ENCODE measurements at places on chromosomes 6 and 20.

DNA sequence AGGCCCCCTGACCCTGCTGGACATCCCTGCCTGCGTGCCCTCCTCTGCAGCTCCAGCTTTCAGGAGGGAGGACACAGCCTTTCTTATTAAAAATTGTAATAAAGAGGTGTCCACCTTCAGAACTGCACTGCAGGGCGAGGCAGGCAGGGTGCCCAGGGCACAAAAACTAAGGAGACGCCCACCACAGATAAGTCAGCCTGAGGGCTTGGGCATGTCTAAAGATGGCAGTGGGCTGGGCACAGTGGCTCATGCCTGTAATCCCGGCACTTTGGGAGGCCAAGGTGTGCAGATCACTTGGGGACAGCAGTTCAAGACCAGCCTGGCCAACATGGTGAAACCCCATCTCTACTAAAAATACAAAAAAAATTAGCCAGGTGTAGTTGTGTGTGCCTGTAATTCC is 7.0 kb upstream of the C20orf144 start:
- DNase-seq, result no peak

GRCh38 chr6:150991487-150991886 is 126.0 kb downstream of the MTHFD1L start:
- no peak for DNase-seq

- DNase-seq, result no peak
Observed at GRCh38 chr20:37846573-37846972, 56.4 kb upstream of the VSTM2L start.

DNA sequence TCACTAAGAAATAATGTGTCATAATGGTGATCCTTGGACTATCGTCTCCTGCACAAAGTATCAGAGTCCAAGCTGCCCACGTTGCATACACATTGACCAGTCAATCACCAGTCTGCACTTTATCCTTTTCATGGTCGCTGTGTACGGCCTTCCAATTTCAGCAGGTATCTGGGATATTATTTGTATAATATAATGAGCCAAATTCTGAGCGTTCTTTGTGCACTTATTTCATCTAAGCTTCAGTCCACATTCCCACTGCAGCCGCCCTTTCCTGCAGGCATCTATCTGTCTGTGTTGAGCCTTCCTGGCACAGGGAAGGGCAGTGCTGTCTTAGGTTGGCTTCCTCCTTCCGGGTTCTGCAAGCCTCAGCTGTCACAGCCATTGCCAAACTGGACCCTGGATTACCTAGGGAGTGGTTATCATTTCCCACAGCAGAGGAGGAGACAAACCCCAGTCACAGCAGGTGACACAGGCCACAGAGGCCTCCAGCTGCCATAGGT is 174.3 kb downstream of the TTLL2 start:
- no peak for DNase-seq

- no peak for DNase-seq
Observed at GRCh38 chr6:109381061-109381746, 1.1 kb downstream of the CD164 start.

GRCh38 chr20:52539891-52540290 is 348.3 kb upstream of the ZFP64 start:
- no peak for DNase-seq

DNA sequence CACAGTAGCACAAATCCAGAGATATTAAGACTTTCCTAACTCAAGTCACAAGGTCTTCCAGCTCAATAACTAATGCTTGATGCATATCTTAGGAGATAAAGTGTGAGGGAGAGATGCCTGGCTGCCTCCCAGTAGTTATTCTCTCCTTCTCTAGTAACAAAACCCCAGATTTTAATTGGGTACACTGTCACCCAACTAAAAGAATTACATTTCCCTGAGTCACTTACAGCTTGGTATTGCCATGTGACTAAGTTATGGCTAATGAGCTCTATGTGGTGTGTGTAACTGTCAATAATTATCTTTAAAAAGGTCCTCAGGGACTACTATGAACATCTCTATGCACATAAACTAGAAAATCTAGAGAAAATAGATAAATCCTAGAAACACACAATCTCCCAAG is 32.0 kb downstream of the KIF6 start:
- no peak for DNase-seq

DNA sequence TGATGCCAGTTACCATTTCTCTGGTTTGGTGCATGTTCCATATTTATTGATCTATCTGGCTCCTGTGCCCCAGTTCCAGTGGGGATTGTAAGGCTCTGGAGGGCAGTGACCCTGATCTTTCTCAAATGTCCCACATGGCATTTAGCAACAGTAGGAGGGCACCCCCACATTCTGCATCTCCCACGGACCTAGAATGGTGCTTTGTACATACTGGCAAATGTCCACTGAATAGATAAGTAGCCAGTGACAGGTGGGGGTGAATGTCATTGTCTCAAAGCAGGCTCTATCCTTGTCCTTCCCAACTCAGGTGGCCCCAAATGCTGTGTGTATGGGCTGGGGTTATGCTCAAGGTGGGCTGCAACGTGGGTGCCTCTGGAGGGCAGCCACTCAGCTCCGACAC is 84.2 kb downstream of the TMEM242 start:
- no peak for DNase-seq

DNA sequence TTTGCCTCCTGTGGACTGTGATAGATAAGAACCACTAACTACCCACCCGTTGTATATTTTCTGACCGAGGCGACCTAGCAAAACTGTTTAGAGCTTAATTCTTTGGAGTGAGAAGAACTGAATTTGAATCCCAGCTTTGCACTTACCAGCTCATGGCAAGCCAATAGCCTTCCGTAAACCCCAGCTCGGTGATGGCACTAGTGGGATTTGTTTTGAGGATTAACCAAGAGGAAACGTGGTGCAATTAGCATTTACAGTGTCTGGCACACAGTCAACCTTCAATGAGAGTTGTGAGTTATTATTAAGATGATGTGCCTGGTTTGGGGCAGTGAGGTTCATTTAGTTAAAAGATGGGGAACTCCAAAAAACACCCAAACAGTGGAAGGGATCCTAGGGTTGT is 12.3 kb upstream of the DSP start:
- DNase-seq, result no peak

DNA sequence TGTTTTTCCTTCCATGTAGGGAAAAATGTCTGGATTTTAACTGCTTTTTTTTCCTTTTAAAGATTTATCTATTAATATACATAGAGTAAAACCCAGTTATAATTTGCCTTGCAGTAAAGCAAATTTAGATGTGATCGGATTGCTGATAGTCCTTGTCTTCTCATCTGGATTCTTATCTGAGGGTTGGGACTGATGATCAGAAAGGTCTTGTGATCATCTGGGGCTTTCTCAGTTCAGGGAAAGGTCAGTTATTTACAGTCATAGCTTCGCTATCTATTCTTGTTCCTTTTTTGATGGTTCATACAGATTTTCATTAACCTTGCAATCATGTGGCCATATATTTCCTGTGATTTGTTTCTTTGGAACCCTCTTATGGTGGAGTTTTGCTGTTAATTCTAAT is 63.8 kb upstream of the CLDN20 start:
- DNase-seq, result peak; percentile 81

GRCh38 chr6:152313542-152314482 is 323.4 kb downstream of the SYNE1 start:
- peak; percentile 92 for DNase-seq

DNA sequence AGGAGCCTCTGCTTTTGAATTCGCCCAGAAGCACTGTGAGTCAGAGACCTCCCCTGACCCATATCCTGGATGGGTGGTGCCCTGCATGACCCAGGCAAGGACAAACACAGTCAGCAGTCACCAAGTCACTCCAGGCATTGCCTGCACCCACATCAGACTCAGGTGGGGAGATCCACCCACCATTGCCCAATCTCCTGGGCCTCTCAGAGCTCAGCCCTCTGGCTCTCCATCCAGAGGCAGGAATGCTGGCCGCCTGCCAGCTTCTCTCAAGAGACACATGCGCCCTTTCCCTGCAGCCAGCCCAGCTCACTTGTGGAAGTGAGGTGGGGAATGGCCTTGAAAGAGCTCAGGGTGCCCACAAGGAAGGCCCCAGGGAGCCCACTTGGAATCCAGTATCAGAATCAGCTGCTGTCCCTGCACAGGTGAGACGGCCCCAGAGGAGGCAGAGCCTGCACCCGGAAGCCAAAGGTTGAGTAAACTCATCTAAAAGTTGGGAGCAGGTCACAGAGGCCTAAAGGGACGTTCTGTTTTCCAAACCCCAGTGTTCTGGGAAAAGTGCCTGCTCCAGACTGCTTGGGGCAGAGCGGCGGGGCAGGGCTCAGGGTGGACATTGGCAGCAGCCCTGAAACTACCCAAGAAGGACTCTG is 129.8 kb downstream of the PREX1 start:
- DNase-seq, result peak; percentile 81

DNA sequence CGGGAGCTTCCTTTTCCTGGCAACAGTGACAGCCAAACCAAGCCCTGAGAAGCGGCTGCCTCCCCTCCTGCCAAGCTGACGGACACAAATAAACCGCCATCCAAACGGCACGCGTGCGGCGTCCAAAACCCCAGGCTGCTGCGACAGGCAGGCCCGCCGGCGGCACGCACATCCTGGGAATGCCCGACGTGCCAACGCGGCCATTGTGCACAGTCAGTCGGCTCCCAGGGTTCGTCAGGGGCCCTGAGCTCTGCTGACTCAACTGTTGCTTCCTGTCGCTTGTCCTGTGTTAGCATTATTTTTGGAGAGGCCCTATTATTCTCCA is 6.8 kb downstream of the JAG1 start:
- no peak for DNase-seq

GRCh38 chr6:7907159-7907558 is 3.4 kb downstream of the TXNDC5 start:
- DNase-seq, result no peak

- no peak for DNase-seq
Observed at GRCh38 chr20:6070829-6071695, 17.2 kb upstream of the LRRN4 start.

DNA sequence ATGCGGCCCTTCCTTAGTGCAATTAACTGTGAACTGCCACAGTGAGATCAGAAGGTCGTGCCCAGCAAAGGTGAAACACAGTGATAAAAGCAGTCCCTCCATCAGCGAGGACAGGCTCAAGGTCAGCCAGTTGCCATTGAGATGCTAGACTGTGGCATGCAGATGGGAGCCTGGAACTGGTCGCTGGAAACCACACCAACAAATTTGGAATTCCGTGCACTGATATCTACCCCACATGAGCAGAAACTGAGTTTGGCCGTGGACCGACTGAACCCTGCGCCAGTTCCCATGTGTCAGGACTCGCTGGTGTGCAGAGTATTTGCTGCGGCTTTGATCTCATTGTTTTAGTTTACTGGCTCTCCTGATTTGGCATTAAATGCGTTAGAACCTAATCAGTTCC is 125.6 kb upstream of the QKI start:
- DNase-seq, result no peak

GRCh38 chr6:6131492-6132109 is 124.9 kb upstream of the NRN1 start:
- DNase-seq, result no peak

- DNase-seq, result no peak
Observed at GRCh38 chr6:86685230-86685797, 252.0 kb upstream of the HTR1E start.

GRCh38 chr6:64415926-64416325 is 780.3 kb downstream of the PHF3 start:
- no peak for DNase-seq

- no peak for DNase-seq
Observed at GRCh38 chr20:16048876-16049275, 524.4 kb downstream of the KIF16B start.

GRCh38 chr6:9532621-9533557 is 882.0 kb downstream of the TFAP2A start:
- DNase-seq, result peak; percentile 49

DNA sequence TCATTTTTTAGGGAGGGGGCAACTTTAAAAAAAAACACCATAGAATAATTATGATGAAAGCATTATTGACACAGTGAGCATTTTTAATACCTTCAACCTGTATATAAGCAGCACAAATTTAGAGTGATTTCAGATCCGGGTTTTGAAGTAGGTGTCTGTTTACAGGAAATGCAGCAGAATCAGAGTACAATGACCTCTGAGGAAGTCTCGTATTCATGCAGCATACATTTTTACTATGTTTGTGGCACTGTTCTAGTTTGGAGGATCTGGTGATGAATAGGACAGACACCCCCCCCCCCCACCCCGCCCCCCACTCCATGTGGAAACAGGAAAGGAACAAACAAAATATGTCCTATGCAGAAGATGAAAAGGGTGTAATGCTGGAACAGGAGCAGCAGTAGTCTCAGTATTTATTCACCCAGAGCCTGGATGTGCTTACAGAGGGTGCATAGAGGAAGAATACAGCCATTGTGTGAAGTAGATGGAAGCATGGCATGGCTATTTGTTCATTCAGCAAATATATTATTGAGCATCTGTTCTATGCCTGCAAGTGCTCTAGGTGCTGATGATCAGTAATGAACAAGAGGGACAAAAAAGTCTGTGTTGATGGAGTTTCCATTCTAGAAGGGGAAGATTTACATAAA is 19.7 kb downstream of the VAPB start:
- DNase-seq, result peak; percentile 48

DNA sequence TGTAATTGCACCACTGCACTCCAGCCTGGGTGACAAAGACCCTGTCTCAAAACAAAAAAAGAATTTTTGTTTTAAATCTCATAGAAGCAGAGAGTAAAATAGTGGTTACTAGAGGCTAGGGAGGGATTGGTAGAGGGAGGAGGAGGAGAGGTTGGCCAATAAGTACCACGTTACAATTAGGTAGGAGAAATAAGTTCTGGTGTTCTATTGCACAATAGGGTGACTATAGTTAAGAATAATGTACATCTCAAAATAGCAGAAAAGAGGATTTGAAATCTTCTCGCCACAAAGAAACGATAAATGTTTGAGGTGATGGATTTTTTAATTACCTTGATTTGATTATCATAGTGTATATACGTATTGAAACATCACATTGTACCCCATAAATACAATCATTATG is 27.1 kb upstream of the TOP1 start:
- peak; percentile 79 for DNase-seq

DNA sequence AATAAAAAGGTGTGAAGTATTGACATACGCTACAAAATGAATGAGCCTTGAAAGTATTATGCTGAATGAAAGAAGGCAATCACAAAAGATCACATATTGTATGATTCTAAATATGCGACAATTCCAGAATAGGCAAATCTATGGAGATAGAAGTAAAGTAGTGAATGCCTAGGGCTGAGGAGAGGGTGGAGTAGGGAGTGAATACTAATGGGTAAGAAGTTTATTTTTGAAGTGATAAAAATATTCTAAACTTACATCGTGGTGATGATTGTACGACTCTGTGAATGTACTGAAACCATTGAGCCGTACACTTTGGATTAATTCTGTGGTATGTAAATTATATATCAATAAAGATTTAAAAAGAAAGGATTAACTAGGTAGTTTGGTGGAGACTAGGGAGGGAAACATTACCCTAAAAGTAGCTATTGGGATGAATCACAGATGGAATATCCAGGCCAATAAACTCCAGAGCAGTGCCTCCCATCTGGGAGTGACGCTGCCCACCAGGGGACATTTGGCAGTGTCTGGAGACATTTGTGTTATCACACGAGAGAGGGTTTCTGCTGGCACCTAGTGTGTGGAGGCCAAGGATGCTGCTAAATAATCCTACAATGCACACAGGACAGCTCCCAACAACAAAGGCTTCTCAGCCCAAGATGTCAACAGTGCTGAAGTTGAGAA is 214.2 kb upstream of the PCSK2 start:
- DNase-seq, result no peak
